Stimulated activated CD4-positive, alpha-beta T cell treated with anti-CD3 and anti-CD28 coated beads, Interleukin-15, amount 100 ng/mL, for 24 hours (primary cell): ENCODE measurements at places on chromosomes 4 and X.

DNA sequence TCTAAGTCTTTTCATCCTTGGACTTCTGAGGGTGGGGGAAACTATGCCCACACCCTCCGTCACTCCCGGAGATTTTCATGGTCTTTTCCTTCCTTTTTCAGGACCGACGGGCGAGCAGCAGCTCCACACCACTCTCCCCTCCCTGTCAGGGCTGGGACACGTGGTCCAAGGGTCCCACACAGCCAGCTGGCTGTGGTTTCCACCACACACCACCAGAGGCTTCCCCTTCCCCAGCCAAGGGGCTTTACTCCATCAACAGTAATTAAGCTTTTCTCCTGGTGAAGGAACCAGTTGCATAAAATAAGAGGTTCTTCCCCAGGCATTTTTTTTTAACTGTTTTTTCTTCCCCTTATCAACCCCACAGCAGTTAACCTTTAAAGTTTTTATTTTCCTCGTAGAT lies 453.9 kb downstream of the GPAT3 start:
- no peak for DNase-seq

DNA sequence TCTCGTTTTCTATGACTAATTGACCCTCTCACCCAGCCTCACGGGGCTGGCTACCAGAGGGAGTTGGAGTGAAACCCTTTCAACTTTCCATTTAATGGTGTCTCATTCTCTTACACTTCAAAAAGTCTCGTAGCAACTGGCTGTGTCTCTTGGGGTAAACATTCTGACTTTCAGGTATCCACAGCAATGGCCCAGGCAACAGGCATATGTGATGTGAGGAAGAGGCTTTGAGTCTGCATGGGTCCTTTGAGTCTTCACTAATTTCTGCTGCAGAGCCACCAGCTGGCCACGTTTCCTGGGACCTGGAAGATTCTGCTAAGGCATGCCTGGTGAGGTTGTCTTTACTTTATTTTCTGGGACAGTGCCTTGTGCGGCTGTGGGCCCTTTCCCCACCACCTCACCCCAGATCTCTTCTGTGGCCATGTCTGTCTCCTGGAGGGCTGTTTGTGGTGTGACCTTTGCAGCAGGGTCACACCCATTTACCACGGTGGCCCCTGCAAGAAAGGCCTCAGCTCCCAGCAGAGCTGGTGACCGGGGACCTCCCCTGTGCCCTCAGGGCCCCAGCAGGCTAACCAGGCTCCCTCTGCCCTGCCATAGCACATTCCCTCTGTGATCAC lies 112.5 kb upstream of the FRG1 start:
- no peak for DNase-seq

DNA sequence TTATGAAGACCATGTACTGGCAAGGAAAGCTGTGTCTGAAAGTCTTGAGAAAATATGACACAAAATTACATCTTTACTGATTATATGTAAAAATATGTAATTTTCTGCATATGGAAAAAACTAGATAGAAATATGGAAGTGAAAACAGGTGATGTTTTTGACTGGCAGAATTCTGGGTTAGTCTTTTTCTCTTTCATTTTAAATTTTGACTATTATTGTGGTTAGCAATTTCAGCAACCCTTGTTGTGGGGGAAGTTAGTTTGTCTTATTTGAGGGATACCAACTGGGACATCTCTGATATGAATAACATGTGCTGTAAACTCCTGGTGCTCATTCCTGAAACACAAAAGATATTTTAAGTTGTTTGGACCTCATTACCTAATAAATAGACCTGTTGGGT lies 49.9 kb upstream of the CPEB2 start:
- no peak for DNase-seq

GRCh38 chr4:20997886-20998285 lies 297.6 kb downstream of the PACRGL start:
- no peak for DNase-seq

DNA sequence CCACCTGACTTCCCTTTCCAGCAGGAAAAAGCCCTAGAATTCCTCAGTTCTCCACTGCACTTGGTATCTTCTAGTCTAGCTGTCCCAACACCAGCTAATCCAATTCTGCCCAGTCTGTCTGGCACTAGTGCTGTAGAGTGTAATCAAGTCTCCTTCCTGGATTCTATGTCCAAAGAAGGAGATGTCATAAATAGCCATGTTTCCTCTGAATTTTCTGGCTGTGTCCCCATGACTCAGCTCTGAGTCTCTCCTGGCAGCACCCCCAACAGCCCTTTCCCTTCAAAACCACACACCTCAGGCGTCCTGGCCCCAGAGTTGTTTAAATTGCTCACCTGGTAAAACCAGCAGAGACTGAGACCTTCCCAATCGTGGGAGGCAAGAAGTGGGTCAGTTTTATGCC lies 197.2 kb downstream of the GRXCR1 start:
- no peak for DNase-seq

DNA sequence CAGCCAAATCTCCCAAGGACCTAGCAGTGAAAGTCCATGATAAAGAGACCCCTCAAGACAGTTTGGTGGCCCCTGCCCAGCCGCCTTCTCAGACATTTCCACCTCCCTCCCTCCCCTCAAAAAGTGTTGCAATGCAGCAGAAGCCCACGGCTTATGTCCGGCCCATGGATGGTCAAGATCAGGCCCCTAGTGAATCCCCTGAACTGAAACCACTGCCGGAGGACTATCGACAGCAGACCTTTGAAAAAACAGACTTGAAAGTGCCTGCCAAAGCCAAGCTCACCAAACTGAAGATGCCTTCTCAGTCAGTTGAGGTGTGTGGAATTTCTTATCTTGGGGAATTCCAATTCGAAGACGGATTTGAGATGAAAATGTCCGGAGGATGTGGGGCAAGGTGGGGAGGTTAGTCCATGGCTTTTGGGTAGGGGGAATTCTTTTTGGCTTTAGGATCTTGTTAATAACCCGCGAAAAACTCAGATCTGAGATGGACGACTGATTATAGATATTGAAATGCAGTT lies 112.5 kb downstream of the AFF1 start:
- no peak for DNase-seq

- DNase-seq: no peak
These were observed 5.0 kb downstream of the TRIM75 start for GRCh38 chr4:165058666-165059065.

- DNase-seq: no peak
These were observed 62.7 kb downstream of the PRPS1 start for GRCh38 chrX:107691024-107691448.

GRCh38 chr4:11182586-11183355 lies 245.9 kb downstream of the HS3ST1 start:
- no peak for DNase-seq

GRCh38 chr4:40038977-40039376 lies 17.7 kb upstream of the N4BP2 start:
- DNase-seq: no peak

GRCh38 chr4:10164877-10165283 lies 48.3 kb upstream of the WDR1 start:
- peak; percentile 23 for DNase-seq

DNA sequence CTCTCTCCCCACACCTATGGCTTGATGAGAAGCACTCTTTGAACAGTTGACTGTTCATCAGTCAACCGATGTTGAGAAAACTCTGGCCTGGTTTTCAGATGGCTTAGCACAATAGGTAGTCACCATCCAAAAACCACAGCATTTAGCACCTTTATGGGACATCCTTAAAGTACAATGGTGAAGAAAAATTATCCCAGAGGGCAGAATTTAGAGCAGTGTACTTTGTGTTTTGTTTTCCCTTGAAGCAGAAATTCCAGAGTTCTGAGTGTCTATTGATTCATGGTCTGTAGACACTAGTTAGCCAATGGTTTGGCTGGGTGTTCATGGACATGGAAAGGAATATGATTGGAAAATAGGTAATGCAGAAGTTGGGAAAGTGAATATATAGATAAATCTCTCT lies 487.0 kb downstream of the PDHA2 start:
- no peak for DNase-seq

- DNase-seq: peak; percentile 55
These were observed 517 bp downstream of the LEF1 start for GRCh38 chr4:108168160-108168670.

- no peak for DNase-seq
These were observed 65.8 kb downstream of the ARHGEF6 start for GRCh38 chrX:136714626-136715599.

DNA sequence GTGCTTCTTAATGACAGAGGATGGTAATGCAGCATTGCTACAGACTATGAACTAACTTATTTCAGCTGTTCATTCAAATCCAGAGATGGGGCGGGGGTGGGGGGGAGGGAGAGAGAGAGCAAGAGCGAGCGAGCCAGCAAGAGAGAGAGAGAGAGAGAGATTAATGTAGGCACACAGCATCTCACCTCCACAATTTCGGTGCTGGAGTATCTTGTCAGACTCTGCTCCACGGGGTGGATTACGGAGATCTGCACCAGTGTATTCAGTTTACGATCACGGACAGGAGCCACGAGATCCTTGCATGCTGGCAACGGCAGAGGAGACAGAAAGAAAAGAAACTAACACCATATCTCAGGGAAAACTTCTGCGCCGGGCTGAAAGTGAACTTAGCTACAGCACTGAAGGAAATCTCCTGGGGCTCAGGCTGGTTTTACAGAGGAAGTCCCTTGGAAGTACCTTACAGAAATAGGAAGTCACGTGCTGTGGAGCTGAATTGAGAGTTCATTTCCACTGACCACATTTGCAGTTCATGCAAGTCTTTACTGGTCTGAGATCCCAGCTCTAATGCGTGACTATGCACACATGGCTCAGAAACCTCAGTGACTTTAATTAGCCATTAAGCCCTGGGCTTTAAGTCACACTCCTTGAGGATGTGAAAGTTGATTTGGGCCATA lies 440.9 kb downstream of the INPP4B start:
- peak; percentile 65 for DNase-seq

- no peak for DNase-seq
These were observed 136.1 kb upstream of the STIM2 start for GRCh38 chr4:26724534-26724933.

- DNase-seq: no peak
These were observed 185.5 kb downstream of the CEP135 start for GRCh38 chr4:56134266-56134665.

GRCh38 chr4:111788099-111788498 lies 357.2 kb upstream of the FAM241A start:
- no peak for DNase-seq

GRCh38 chr4:86916392-86916791 lies 18.4 kb upstream of the AFF1 start:
- DNase-seq: no peak

DNA sequence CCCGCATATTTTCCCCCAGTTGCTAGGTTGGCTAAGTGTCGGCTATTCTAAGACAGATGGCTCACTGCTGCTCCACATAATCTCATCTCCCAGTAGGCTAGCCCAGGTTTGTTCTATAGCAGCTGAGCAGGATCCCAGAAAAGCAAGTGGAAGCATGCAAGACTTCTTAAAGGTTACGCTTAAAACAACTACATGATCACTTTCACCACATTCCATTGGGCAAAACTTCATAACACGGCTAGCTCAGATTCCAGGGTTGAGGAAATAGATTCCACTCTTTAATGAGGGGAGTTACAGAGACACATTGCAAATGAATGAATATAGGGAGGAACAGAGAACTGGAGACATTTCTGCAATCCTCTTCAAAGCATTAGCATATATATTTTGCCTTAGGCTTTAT lies 12.9 kb upstream of the RAB33B start:
- DNase-seq: no peak

GRCh38 chr4:112706840-112707207 lies 69.9 kb downstream of the LARP7 start:
- no peak for DNase-seq

DNA sequence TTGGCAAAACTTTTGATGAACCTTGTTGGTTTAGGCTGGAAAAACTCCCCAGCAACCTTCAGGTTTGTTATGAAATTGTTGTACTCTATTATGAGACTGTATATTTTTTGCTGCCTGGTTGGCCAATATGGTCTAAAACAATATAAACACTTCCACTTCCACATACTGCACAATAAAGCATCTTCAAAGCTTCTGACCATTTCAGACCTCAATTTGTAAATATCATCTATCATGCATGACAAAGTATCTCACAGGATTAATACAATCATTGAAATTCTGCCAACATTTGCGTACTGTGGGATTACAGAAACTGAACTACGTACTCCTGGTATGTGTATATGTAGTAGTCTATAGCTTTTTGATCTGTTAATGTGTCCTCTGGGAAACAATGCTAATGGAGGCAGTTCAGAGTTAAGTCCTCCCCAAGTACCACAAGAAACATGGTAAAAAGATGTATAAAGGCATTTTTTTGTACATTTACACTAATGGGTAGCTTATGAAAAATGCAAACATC lies 40.4 kb downstream of the GPC4 start:
- no peak for DNase-seq

DNA sequence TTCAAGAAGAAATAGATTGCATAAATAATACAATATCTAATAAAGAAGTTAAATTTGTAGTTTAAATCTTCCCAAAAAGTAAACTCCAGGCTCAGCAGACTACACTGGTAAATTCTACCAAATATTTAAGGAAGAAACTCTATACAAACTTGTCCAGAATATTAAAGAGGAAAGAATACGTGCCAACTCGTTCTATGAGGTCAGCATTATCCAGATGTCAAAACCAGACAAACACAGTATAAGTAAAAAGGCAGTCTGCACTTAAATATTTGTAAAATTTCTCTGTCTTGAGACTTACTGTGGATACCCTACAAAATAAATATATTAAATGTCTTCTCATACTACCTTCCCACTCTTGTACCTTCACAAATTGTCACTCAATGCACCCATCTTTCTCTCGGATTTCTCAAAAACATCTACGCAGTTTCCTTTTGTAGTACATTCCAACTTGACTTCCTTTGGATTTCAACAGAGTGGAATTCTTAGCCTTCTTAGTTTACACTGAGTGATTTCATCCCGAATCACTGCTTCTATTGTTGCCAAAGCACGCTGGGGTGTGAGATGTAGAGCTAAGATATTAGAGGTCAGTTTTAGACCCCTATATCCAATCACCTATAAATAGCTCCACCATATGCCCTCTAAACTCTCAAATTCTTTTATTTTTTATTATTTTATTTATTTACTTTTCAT lies 71.6 kb upstream of the MAB21L2 start:
- no peak for DNase-seq

- no peak for DNase-seq
These were observed 209.1 kb downstream of the RELL1 start for GRCh38 chr4:37477126-37477525.

DNA sequence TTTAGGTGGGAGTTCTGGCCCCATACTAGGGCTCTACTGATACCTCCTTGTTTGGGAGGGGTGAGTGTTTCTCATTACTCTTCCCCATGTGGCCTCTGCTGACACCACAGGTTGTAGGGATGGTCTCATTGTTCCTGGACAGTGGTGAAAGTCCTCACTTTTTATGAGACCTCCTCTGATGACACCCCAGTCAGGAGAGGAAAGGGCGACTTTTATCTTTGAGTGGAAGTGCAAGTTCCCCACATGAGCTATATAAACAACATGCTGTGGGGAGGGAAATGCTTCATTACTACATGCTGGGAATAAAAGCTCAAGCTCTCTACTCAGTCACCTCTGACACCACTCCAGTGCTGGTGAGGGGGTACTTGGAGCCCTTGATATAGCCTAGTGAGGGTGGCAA lies 29.5 kb upstream of the MAGEA6 start:
- DNase-seq: no peak
